Left colon (tissue), 2 donors: ENCODE measurements at places on chromosomes 16 and 17. TPM values are rescaled to one million over a fixed set of nuclear protein-coding genes. Genes with fewer than 3 reads are reported as not detected.

The CXCL16 gene
- total RNA-seq: 36.2 TPM

The CDRT15 gene
- not detected for total RNA-seq

The APOBR gene
- 49.8 TPM for total RNA-seq

The INCA1 gene
- 1.9 TPM for total RNA-seq

The CACNG1 gene
- total RNA-seq: not detected

The NAGPA gene
- 22.7 TPM for total RNA-seq

The MT1F gene
- 9.0 TPM for total RNA-seq

The TP53TG3B gene
- not detected for total RNA-seq

The GRB7 gene
- total RNA-seq: 27.7 TPM

The GJC1 gene
- total RNA-seq: 0.95 TPM

The ZG16B gene
- 50.0 TPM for total RNA-seq

The MEAK7 gene
- total RNA-seq: 21.1 TPM

DNA sequence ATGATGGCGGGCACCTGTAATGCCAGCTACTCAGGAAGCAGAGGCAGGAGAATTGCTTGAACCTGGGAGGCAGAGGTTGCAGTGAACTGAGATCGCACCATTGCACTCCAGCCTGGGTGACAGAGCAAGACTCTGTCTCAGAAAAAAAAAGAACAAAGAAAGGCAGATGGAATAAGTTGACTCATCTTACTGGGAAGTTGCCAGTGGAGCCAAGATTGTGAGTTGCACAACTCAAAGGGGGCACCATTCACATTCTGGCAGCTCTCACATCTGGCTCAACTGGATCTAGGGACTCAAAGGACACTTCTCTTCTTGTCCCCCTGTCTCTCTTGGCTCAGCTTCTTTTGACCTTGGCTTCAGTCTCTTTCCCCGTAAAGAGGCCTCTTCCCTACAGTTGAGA, 53.7 kb upstream of the ETV4 start:
- DNase-seq: no peak

DNA sequence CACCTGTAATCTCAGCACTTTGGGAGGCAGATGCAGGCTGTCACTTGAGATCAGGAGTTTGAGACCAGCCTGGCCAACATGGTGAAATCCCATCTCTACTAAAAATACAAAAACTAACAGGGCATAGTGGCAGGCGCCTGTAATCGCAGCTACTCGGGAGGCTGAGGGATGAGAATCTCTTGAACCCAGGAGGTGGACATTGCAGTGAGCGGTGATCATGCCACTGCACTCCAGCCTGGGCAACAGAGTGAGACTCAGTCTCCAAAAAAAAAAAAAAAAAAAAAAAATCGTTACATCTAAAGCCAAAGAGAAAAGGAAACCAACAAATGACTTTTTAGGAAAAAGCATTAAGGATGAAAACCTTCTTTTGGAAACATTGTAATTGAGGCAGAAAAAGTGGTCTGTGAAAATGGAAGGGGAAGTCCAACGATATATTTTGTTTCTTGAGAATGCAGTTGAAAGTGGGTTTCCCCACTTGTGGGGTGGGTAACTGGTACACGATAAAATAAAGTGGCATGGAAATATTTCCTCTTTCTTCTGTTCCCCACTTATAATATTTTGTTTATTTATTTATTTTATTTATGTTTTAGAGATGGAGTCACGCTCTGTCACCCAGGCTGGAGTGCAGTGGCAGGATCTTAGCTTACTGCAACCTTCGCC, 2.6 kb downstream of the SNX29 start:
- no peak for DNase-seq

- no peak for DNase-seq
Observed at GRCh38 chr16:57235128-57236021, 9.7 kb upstream of the ARL2BP start.

DNA sequence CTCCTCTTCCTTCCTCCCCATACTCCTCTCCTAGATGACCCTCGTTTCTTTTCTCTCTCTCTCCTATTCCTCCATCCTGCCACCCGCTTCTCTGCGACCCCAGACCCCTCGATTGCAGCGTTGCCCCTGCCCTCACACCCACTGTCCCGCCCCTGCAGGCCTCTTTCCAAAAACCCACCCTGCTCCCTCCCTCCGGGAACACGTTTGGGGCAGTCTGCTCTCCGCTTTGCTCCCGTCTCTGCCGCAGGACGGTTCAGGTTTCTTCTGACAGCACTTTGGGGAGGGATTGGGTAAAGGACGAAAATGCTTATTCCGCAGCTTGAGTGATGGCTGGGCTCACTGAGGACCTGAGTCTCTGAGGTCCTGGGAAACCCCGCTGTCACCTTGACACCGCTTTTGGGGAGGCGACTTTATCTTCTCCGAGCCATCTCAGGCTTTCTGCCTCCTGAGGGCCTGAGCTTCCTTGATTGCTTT, 690 bp downstream of the NDE1 start:
- DNase-seq: peak; percentile 42

GRCh38 chr17:5516060-5516792, 29.9 kb downstream of the MIS12 start:
- DNase-seq: no peak

GRCh38 chr17:40038882-40039513, 15.2 kb downstream of the MED24 start:
- DNase-seq: peak; percentile 55

DNA sequence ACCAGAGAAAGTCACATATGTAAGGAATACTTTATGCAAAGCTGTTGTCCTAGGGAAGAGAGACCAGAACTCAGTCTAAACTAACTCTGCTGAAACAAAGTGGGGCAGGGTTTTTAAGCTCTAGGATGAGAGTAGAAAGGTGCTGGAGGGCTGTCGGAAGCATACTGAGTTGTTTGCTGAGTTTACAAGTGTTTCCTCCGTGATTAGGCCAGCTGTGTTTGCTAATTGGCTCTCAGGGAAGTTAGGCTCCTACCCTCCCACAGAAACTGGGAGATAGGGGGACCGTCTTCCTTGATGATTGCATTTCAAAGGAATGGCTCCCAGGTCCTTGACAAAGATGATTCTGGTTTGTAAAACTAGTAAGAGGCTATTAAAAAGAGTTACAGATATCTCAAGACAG, 24.4 kb upstream of the CRYM start:
- DNase-seq: peak; percentile 16

- DNase-seq: no peak
Observed at GRCh38 chr17:27519550-27519949, 63.3 kb downstream of the KSR1 start.

DNA sequence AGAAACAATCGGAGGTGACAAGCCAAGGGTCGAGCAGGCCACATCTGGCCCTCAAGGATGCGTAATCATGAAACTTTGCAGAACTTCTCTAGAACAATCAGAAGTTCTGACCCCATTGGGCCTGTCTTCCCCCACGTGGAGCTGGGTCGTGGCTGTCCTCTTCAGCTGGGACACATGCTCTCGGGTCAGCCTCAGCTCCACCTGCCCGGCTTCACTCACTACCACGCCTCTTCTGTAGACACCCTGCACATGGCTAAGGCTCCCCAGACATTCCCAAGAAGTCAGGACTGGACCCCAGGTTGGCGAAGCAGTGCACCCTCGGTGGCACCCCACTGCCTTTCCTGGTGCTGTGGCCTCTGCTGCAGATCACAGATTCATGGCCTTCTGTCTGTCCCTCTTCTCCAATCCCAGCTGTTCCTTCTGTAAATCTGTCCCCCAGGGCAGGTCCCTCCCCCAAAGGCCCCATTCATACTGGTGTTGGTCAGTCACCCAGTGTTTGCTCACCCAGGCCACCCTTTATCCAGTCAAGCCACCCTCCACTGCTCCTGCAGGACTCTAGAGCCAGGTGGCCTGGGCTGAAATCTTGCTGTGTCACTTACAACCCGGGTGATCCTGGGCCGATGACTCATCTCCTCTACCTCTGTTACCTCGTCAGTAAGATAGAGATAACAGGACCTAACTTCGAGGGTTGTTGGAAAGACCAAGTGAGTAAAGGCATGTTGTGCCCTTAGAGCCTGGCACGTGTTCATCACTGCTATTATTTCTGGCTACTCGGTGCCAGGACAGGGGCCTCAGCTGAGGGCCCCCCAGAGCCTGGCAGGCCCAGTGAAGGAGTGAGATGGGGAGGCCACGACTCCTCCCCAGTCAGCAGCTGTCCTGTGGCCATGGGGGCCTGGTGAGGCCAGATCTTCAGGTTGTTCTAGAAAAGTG, 1.4 kb upstream of the SLC5A11 start:
- no peak for DNase-seq

- no peak for DNase-seq
Observed at GRCh38 chr17:51647067-51647466, 386.7 kb downstream of the UTP18 start.
